ENCODE measurements at places on chromosomes 4 and X. TPM values are rescaled to one million over a fixed set of nuclear protein-coding genes. Genes with fewer than 3 reads are reported as not detected.

DNA sequence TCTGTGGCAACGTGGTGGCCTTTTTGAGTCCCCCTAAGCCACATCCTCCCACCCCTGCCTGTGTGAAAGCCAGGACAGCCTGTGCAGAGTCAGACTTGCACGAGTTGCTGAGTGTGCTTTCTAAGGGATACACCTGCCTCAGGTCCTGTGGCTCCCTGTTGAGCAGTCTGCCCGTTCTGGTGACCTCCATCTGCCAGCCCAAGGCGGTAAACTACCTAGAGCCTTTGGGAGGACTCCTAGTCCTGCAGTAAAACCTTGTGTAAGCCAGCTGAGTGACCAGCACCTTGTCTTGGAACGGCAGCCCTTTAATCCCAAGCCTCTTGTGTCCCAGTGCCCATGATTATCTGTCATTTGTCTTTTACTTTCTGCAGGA, 69.3 kb downstream of the NBDY start:
- H3K27ac ChIP-seq, result no peak overlapping the region
- no peak for DNase-seq
- no peak overlapping the region for H3K4me3 ChIP-seq
- H3K36me3 ChIP-seq, result no peaks in the 10 kb centered on the region

Gene ARHGEF38
- total RNA-seq, result not detected

GRCh38 chrX:39827951-39828350, 269.8 kb downstream of the BCOR start:
- DNase-seq, result peak; percentile 20
- no peak overlapping the region for H3K4me3 ChIP-seq
- H3K27me3 ChIP-seq, result no peaks in the 10 kb centered on the region
- H3K27ac ChIP-seq, result no peak overlapping the region

Gene SGMS2
- 28.5 TPM for total RNA-seq

GRCh38 chr4:139630991-139631390, 34.6 kb upstream of the MGST2 start:
- no peaks in the 10 kb centered on the region for H3K4me1 ChIP-seq
- no peak for DNase-seq
- no peak overlapping the region for H3K4me3 ChIP-seq
- no peaks in the 10 kb centered on the region for H3K36me3 ChIP-seq

DNA sequence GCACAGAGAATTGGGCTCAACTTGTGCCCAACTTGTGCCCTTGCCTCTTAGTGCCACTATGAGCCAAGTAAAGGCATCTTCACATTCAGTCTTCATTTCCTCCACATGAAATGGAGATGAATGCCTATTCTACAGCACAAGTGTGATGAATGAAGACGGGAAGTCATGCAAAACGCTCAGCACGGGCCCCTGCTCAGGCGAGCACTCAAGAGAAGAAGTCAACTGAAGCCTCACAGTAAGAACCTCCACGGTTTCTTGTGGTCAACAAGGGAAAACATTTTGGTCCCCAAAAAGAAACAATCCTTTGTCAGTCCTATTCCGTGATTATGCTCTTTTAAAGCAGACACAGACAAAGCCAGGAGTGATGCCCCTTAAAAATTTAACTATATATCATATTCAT, 87.0 kb downstream of the IRF2 start:
- H3K4me1 ChIP-seq, result peaks cover 59% of the 10 kb centered on the region
- no peaks in the 10 kb centered on the region for H3K36me3 ChIP-seq
- peak overlapping the region; percentile 88 for H3K27ac ChIP-seq
- no peak overlapping the region for H3K4me3 ChIP-seq
- DNase-seq, result no peak

Gene PLA2G12A
- 58.5 TPM for total RNA-seq
